ENCODE measurements at places on chromosomes 7 and 10. TPM values are rescaled to one million over a fixed set of nuclear protein-coding genes. Genes with fewer than 3 reads are reported as not detected.

FBXL13 gene
- 0.64 TPM for total RNA-seq

POMZP3 gene
- 21.1 TPM for total RNA-seq

MEOX2 gene
- 0.42 TPM for total RNA-seq

GRCh38 chr10:63003816-63004453 lies 129.2 kb upstream of the NRBF2 start:
- no peak for DNase-seq
- no peaks in the 10 kb centered on the region for H3K27me3 ChIP-seq
- no peaks in the 10 kb centered on the region for H3K4me1 ChIP-seq
- H3K36me3 ChIP-seq: no peaks in the 10 kb centered on the region
- H3K27ac ChIP-seq: no peak overlapping the region
- no peak overlapping the region for H3K4me3 ChIP-seq

- no peaks in the 10 kb centered on the region for H3K4me1 ChIP-seq
- H3K36me3 ChIP-seq: no peaks in the 10 kb centered on the region
- DNase-seq: no peak
- no peaks in the 10 kb centered on the region for H3K27me3 ChIP-seq
- no peak overlapping the region for H3K27ac ChIP-seq
Observed at GRCh38 chr10:851901-852300, 79.6 kb downstream of the LARP4B start.

DNA sequence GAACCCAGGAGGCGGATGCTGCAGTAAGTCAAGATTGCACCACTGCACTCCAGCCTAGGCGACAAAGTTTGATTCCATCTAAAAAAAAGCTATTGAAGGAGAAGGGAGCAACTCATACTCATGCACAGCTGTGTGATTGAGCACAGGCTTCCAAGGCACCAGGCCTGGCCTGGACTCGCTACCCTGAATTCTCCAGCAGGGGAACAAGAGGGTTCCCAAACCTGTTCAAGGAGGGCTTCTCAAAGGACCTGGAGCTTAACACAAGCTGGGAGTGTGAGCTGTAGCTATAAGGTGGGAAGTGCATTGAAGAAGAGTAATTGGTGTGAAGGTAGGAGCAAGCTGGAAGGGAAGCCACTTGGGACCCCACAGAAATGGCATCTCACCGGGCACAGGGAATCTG lies 15.1 kb upstream of the DDIT4 start:
- no peaks in the 10 kb centered on the region for H3K27me3 ChIP-seq
- H3K36me3 ChIP-seq: no peaks in the 10 kb centered on the region
- H3K4me3 ChIP-seq: no peak overlapping the region
- no peak for DNase-seq
- peaks cover 27% of the 10 kb centered on the region for H3K4me1 ChIP-seq

DNA sequence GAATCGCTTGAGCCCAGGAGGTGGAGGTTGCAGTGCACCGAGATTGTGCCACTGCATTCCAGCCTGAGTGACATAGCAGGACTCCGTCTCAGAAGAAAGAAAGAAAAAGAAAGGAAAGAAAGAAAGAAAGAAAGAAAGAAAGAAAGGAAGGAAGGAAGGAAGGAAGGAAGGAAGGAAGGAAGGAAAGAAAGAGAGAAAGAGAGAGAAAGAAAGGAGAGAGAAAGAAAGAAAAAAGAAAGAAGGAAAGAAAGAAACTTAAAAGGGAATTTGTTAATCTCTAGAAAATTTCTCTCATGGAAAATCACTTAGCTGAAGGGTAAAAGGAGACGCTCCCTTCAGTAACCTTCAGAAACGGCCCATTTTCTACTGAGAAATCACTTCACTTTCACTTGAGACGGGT lies 279.5 kb upstream of the KLF6 start:
- no peak overlapping the region for H3K27ac ChIP-seq
- H3K27me3 ChIP-seq: no peaks in the 10 kb centered on the region
- no peak overlapping the region for H3K4me3 ChIP-seq

DNA sequence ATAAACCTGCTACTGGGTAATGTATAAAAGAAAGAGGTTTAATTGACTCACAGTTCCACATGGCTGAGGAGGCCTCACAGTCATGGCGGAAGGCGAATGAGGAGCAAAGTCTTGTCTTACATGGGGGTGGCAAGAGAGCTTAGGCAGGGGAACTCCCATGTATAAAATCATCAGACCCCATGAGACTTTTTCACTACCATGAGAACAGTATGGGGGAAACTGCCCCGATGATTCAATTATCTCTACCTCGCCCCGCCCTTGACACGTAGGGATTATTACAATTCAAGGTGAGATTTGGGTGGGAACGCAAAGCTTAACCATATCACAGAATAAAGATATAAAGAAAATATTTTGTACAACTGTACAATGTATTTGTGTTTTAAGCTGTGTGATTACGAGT lies 39.4 kb upstream of the PLCE1 start:
- H3K4me1 ChIP-seq: no peaks in the 10 kb centered on the region
- H3K27ac ChIP-seq: no peak overlapping the region
- no peak overlapping the region for H3K4me3 ChIP-seq
- DNase-seq: no peak
- no peaks in the 10 kb centered on the region for H3K27me3 ChIP-seq
- no peaks in the 10 kb centered on the region for H3K36me3 ChIP-seq

DNA sequence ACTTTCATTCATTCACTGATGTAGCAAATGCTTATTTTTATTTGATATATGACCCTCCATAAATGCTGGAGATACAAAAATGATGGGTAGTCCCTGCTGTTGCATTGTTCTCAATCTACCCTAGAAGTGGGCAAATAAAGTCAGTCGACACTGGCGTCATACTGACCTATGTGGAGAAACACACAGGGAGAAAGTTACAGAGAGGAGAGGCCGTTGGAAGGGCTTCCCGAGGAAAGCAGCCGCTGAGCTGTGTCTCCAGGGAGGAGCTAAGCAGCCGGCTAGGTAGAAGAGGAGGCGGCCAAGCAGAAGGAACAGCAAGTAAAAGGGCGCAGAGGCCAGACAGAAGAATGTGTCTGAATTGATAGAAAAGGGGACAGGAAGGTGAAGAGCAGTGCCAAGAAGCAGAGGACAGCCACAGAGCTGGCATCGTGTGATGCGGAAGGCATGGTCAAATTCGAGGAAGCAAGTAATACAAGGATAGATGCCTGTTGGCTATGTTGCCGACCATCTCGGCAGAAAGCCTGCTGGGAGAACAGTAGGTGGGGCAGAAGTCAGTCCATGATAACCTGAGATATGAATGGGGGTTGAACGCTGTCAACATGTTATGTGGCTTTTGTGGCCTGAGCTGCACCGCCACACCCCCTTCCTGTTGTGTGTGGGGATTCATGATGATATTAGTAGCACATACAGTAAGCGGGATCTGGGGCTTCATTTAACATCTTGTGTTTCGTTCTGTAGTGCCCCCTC lies 25.9 kb downstream of the ST8SIA6 start:
- no peaks in the 10 kb centered on the region for H3K36me3 ChIP-seq
- H3K27me3 ChIP-seq: no peaks in the 10 kb centered on the region
- H3K4me3 ChIP-seq: no peak overlapping the region
- no peak for DNase-seq

DNA sequence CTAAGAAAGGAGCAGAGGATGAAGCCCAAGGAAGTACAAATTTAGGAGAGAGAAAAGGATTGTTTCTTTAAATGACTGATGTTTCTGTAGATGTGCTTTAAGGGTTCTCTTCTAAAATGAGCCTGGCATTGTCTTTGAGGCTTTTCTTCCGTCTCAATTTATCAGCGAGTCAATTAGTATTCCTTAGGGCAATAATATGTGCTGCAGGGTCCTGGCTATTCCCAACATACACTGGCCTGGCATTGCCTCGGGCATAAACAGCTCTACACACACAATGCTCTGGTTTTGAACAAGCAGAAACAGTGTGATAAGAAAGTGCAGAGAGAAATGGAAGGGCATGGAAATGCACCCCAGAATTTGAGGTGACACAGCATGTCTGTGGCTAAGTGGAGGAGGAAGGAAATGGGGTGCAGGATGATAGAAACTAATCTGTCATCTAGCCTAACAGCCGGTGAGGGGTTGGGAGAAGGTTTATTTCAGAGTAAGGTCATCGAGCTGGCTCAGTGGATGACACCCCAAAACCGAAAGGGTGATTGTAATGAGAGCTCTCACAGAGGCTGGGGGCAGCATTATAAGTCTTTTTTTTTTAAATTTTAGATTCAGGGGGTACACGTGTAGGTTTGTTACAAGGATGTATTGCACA lies 67.5 kb upstream of the ARHGAP21 start:
- H3K27me3 ChIP-seq: no peaks in the 10 kb centered on the region
- H3K36me3 ChIP-seq: no peaks in the 10 kb centered on the region
- no peak for DNase-seq
- H3K4me1 ChIP-seq: no peaks in the 10 kb centered on the region
- no peak overlapping the region for H3K27ac ChIP-seq
- no peak overlapping the region for H3K4me3 ChIP-seq

- H3K36me3 ChIP-seq: no peaks in the 10 kb centered on the region
- no peak overlapping the region for H3K4me3 ChIP-seq
- no peaks in the 10 kb centered on the region for H3K4me1 ChIP-seq
- H3K27ac ChIP-seq: no peak overlapping the region
- no peak for DNase-seq
Observed at GRCh38 chr10:15745751-15746150, 26.0 kb upstream of the ITGA8 start.

- no peak for DNase-seq
- H3K27ac ChIP-seq: no peak overlapping the region
- H3K4me1 ChIP-seq: peaks cover 7% of the 10 kb centered on the region
- H3K27me3 ChIP-seq: no peaks in the 10 kb centered on the region
Observed at GRCh38 chr10:116771959-116772585, 29.7 kb upstream of the HSPA12A start.

DNA sequence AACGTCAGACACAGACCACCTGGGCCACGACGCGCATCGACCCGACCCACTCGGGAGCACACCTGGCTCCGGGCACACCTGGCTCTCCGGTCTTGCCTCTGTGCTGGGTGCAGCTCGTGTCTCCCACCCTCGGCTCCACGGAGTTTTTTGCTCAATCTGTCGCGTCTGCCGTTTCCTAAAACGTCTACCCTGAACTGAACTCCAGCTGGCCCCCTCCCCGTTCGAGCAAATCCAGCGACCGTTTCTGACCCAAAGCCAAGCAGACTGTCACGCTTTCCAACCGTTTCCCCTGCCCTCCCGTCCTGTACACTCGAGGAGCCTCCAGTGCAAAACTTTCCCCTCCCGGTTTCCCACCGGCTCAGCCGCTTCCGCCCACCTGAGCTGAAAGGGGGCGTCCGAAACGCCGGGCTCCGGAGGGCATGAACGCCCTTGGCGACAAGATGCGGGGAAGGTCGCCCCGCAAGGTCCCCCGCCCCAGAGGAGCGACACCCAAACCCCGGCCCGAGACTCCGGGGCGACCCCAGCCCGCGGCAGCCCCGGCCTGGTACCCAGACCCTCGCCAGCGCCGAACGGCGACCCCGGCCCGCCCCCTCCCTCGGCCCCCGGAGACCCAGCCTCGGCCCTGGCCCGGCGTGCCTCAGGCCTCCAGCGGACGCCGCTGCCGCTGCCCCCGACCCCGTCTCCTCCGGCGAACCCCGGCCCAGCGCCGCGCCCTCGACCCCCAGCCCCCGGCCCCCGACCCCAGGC lies 557 bp downstream of the CYTH3 start:
- no peak overlapping the region for H3K27ac ChIP-seq
- H3K36me3 ChIP-seq: no peaks in the 10 kb centered on the region
- peak overlapping the region; percentile 89 for H3K4me3 ChIP-seq
- peak; percentile 51 for DNase-seq
- H3K27me3 ChIP-seq: no peaks in the 10 kb centered on the region
- peaks cover 18% of the 10 kb centered on the region for H3K4me1 ChIP-seq

DNA sequence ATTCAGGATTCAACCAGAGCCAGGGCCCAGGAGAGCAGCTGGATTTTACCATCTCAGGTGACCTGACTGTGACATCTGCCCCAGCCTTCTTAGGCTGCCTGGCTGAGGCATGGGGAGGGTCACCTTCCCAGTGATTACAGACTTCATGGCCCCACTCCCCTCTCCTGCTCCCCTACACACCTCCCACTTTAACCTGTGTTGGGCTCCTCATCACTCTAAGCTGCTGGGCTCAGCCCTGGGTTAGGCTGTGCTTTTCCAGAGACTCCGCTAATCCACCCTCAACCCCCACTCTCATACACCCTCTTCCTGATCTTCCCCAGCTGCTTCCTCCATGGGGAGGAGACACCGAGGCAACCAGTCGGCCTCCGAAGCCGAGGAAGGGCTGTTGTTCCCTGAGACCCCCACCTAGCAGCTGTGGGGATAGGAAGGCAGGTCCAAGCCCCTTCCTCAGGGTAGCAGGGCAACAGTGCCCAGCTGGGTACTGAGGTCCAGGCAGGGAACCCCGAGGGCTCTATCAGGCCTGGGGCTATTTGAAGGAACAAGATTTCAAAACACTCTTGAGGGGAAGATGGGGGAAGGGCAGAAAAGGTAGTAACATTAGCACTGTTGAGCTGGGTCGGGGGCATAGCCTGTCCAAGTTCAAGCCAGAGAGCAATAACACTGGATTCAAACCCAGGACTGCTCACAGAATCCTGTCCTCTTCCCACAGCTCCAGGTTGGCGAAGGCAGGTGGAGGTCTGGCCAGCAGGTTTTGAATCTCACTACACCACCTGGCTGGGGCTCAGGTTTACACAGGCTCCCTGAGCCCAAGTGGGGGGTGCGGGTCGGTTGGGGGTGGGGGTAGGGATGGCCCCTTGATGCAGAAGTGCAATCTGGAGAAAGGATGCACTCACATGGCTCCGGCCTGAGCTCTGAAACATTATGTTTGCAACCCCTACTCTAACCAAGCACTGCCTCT lies 1.8 kb downstream of the IMPDH1 start:
- peak; percentile 30 for DNase-seq
- peaks cover 11% of the 10 kb centered on the region for H3K4me1 ChIP-seq
- peak overlapping the region; percentile 84 for H3K27ac ChIP-seq
- H3K4me3 ChIP-seq: peak overlapping the region; percentile 61

- no peaks in the 10 kb centered on the region for H3K27me3 ChIP-seq
- peaks cover 4% of the 10 kb centered on the region for H3K4me1 ChIP-seq
- peak overlapping the region; percentile 92 for H3K4me3 ChIP-seq
- no peak for DNase-seq
- H3K36me3 ChIP-seq: peaks cover 5% of the 10 kb centered on the region
Observed at GRCh38 chr7:102396710-102397019, 502 bp downstream of the PRKRIP1 start.

DNA sequence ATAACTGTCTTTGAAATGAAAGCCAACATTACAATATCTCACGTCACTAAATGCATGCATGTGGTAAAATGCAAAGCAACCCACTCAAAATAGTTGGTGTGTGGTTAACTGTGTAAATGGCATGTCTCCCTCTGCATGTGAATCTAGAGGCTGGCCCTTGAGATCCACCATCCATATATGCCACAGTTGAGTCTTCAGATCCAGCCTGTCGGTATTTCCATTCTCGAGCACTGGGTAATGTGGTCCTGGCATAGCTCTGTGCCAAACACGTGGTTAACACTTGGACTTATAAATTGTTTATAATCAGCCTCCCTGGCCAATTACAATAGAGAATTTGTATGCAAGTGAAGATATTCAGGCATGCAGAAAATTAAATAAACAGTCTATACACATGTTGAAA lies 90.3 kb downstream of the LYZL1 start:
- DNase-seq: no peak
- H3K27me3 ChIP-seq: no peaks in the 10 kb centered on the region
- H3K27ac ChIP-seq: no peak overlapping the region
- no peak overlapping the region for H3K4me3 ChIP-seq
- no peaks in the 10 kb centered on the region for H3K36me3 ChIP-seq

Data from colonic mucosa (tissue), 4 donors.